Hematopoietic multipotent progenitor cell treated with erythropoietin and hydrocortisone succinate and interleukin-3 and kit ligand, for 6 days (in vitro differentiated cells): ENCODE measurements at places on chromosomes 3 and 15.
A peak's percentile ranks its signal among the peaks of the same experiment; 100 is the strongest.

GRCh38 chr15:89905846-89906378 is 6.8 kb downstream of the ARPIN start:
- no peak for DNase-seq

GRCh38 chr3:43728947-43729346 is 38.2 kb downstream of the ABHD5 start:
- DNase-seq: no peak

DNA sequence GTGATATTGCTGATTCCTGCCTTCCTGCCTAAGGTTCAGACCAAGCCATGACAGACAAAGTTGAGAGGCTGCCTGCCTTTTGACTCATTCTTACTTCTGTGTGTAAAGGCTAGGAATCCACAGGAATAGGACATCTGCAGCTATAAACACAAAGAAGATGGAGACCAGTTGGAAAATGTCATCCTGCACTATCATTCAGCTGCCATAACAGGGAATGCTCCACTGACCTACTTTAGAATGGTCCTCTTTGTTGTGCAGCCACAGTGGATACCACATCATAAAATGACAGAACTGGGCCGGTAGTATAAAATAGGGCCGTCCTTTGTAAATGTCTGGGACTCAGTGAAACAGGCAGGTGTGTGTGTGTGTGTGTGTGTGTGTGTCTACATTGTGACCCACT is 75.1 kb downstream of the STAC start:
- no peak for DNase-seq

DNA sequence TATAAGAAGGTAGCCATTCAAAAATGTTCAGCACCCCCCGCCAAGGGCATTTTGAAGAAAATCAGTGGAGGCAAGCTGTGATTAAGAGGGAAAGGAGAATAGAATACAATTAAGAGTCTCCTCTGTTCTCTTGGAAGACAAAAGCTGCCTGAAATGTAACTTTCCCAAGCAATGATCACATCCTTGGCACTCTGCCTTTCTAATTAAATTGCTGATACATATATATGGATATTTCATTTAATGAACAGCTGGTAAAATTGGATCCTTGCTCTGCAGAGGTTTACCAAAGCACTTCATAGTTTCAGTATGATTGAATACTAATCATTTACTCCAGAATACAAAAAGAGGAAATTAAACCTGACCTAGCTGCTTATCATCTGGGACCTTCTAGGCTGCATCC is 10.4 kb downstream of the COL6A6 start:
- DNase-seq: no peak

DNA sequence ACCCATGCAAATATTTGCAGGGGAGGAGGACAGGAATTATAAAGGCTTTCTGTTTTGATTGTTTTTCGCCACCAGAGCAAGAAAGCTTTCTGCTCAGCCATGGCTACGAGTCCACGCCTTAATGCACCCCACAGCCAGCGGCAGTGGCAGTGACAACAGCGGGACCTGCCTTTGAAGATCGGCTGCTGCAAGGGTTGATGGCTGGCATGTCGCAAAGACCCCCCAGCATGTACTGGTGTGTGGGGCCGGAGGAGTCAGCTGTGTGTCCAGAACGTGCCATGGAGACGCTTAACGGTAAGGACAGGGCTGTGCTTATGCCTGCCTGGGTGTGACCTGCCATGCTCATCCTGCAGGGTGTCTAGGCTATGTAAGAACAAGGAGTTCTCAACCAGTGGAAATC is 5.3 kb downstream of the LRRK1 start:
- DNase-seq: no peak

DNA sequence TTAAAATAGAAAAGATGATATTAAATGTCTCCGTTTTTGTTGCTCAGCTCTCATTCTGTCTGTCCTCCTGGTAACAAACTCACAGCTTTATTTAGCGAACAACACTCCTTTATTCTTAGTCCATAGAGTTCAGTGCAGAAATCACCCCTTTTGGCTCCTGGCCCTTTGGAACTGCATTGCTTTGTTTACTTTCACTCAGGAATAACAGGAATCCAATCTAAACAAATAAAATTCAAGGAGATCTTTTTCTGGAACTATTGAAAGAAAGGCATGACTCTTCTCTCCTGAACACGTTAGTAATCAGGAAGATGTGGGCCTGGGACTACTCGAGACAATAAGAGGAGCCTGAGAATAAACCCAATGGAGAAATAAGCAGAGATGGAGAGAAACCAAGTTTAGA is 409.2 kb downstream of the DIPK2A start:
- DNase-seq: no peak

DNA sequence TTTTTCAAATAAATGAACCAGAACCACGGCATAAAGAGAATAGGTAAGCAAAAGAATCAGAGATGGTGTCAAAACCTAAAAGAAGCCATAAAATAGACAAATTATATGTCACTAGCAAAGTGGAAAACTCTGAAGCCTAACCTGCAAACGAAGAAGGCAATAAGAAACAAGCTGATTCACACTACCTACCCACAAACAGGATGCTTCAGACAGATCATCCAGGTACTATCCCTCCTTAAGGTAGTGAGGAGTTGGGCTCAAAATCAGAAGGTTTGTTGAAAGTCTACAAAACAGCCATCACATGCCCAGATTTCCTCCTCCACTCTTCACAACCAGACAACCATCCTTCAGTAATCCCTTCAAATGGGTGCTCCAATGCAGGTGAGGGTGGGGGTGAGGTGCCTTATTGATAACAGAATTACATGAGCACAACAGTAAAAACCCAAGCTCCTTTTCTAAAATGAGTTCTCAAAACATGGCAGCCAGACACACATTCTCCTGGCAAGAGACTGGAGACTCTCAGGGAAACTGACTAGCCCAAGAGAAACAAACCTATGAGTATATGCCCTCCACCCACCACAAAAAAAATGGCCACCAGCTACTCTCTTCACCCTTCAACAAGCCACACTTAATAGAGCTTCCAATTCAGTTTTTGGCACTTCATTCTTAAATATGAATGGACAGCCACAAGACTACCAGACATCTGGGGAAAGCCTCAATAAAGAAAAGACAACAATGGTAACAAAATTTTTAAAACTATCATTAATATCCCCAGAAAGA is 6.4 kb downstream of the KPNA1 start:
- DNase-seq: no peak

GRCh38 chr3:152389316-152389934 is 120.7 kb downstream of the MBNL1 start:
- DNase-seq: no peak

- no peak for DNase-seq
Measured at GRCh38 chr3:187361835-187362234, 6.3 kb upstream of the RTP4 start.

GRCh38 chr3:55511895-55512570 is 24.9 kb upstream of the WNT5A start:
- DNase-seq: no peak

DNA sequence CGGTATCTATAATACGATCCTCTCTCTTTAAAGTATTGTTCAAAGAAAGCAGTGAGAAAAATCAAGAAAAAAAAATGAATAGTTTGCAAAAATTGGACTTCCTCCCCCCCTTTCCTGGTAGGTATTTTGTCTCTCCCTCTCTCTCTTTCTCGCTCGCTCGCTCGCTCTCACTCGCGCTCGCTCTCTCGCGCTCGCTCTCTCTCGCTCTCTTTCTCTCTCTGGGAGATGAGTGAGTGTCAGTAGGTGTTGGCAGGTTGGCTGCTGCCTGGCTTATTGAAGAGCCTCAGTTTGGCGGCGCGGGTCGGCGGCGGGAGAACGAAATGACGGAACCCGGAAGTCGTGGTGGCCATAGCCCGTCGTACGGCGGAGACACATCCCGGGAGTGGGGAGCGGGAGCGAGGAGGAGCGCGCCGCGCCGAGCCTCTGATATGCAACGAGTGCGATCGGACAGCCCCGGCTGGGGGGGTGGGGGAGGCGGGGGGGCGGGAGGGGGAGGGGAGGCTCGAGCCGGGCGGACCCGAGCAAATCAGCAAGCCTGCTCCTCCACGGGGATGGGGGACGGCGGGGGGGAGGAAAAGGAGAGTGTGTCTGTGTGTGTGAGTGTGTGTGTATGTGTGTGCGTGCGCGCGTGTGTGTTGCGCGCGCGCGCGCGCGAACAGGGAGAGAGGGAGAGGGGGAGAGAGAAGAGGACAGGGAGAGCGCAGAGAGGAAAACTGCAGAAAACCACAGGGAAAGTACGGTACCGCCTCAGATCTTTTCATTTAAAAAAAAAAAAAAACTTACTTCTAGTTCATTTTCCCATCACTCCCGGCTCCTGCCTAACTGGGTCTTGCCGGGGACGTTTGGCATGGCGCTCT is at the start of gene MEIS2:
MEIS2 (minus strand) TSS at position 441 of the 857 bp plus-strand sequence. CDS start 1,083 bp downstream, outside the sequence.
- DNase-seq: peak; percentile 58

- no peak for DNase-seq
Measured at GRCh38 chr15:35107122-35107521, 22.0 kb upstream of the NANOGP8 start.

- peak; percentile 35 for DNase-seq
Measured at GRCh38 chr3:112746675-112747280, 99.9 kb downstream of the CD200R1L start.

DNA sequence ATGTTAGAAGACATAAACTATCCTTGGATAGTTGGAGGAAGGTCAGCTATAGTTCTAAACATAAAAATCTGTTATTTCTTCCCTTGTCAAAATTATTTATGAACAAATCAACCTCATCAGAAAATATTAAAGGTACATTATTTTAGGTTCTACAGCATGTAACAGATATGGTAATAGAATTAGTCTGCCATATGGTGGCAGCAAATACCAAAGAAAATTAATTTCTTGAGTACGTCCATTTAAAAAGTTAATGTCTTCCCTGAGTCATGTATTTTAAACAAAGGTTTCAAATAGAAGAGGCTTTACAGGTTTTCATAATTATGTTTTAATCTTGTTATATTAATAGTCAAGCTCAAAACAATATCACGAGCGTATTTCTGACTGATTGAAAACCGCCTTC is 17.9 kb upstream of the ANKRD28 start:
- peak; percentile 78 for DNase-seq

GRCh38 chr3:51500632-51501131 is 867 bp upstream of the DCAF1 start:
- DNase-seq: no peak

GRCh38 chr15:83082730-83083386 is 15.8 kb upstream of the BTBD1 start:
- DNase-seq: no peak

- peak; percentile 14 for DNase-seq
Measured at GRCh38 chr3:73868688-73869315, 244.1 kb upstream of the PDZRN3 start.

DNA sequence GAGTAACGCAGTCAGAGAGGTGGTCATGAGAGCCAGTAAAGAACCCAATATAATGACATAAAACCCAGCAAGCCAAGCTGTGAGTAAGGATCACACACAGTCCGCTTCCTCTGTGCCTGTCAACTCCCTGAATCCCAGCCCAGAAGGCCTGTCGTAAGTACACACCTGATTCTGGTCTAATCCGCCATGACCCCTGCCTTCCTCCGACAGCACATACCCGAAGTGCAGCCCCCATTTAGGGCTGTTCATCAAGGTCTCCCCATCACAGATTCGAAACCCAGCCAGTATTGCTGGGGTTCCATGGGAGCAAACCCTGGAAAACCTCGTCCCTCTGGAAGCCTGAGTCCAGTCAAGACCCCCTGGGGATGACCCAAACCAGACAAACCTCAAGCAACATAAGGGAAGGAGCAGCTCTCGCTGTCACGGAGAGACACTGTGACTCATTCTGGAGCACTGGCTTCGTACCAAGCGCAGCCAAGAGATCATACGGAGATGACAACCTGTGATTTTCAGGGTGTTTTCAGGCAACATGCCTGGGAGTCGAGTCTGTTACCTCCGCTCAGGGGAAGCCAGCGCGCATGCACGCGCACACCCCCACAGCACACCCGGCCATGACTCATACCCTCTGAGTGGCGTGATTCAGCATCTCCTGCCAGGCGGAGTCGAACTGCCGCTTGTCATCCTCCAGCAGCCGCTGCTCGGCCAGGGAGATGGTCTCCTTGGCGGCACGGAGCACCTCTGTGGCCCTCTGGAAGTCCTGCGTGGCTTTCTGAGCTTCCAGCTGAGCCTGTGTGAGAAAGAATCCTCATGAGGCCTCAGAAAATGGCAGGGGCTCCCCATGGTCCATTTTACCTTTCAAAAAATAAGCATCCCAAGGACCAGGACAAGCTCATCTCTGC is 63.0 kb downstream of the SH3BP5 start:
- peak; percentile 95 for DNase-seq

GRCh38 chr3:171757361-171758034 is 52.8 kb downstream of the PLD1 start:
- DNase-seq: no peak

- DNase-seq: no peak
Measured at GRCh38 chr3:46991406-46992165, 12.1 kb downstream of the NBEAL2 start.

GRCh38 chr3:136753326-136753939 is 1.3 kb upstream of the STAG1 start:
- peak; percentile 53 for DNase-seq

- DNase-seq: peak; percentile 15
Measured at GRCh38 chr3:71183549-71183948, 400.0 kb downstream of the FOXP1 start.

- peak; percentile 80 for DNase-seq
Measured at GRCh38 chr15:89177633-89178306, 43.6 kb downstream of the RLBP1 start.

DNA sequence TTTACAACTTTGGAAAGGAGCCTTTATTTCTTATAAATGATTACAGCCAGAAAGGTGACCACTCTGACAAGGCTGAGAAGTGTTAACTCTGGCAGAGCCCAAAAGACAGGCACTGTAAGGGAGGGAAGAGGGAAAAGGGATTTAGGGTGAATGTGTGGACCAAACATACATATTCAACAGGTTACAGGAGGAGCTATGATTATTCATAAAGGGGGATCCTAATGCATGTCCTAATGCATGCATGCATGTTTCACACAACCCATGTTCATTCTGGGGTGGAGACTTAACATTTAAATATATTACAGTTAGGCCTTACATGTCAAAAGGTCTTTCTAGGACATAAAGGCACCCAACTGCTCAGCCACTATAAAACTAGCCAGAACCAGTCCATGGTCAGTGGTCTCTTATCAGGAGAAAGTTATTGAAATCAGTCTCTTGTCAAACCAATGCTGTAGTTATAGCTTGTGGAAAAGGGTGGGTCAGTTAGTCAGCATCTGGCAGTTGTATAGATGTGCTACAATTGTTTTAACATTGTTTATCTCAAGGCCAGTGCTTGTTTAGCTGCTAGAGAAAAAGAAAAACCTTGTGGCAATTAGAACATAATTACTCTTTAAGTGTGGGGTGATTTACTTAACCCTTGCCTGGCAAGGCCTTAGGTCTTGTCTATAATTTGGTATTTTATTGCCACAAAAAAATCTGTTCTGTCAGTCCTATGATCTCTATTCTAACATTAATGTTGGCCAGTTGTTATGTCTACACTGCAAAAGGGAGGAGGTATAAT is 77.5 kb downstream of the RAD18 start:
- DNase-seq: peak; percentile 37

DNA sequence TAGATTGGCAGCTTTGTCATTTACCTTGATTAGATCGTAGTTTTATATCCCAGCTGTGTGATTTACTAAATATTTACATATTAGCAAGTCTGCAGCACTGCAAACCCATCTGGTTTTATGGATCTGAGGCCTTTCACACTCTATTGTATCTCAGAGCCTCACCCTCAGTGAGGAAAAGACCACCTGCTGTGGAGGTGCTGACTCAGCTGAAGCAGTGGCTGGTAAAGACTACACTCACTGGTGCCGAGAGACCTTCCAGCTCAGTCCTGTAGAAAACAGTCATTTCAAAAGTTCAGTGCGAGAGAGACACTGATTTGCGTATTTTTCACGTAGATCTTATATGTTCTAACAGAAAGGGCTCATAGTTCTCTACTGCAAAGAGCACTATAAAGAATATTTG is 307.8 kb upstream of the TPM1 start:
- no peak for DNase-seq

GRCh38 chr15:29811691-29812383 is 10.4 kb downstream of the TJP1 start:
- no peak for DNase-seq

GRCh38 chr15:57533448-57533799 is 58.3 kb upstream of the MYZAP start:
- DNase-seq: no peak
